ENCODE measurements at places on chromosomes 12 and 14.

DNA sequence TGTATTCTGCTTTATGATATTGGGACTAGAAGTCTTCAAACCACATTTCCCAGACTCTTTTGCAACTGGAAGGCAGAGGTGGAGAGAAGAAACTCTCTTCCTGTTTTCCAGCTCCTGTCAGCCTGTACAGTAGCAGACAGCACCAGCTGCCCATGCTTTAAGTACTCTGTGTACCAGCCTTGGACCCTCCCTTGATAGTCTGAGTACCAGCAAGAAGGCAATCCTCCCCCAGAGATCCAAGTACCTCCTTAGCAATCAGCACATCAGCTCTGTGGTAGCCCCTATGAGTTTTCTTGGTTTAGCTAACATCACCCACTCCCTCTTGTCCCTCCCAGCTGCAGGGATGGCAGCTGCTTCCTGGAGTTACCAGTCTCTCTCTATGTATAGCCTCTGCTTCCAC lies 56.3 kb downstream of the STXBP6 start:
- no peaks in the 10 kb centered on the region for H3K36me3 ChIP-seq
- DNase-seq = no peak

DNA sequence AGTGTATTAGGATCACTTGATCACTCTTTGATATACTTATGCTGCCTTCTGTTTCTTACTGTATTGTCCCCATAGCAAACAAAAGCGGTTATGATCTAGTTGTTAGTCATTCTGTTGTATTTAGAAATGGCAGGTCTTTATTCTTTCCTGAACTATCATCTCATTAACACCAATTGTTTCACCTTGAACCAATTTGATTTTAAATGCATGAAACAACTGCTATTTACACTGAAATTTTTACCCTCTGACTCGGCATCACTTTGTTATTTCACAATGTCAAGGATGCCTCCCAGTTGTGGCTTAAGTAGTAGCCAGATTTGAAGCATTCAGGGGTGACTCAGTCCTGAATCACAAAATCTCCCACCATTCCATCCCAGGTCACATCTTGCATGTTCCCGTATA lies 303.5 kb downstream of the EGLN3 start:
- no peak for DNase-seq
- no peaks in the 10 kb centered on the region for H3K36me3 ChIP-seq

GRCh38 chr12:29283969-29284700 lies 96.8 kb downstream of the ERGIC2 start:
- H3K27ac ChIP-seq = no peak overlapping the region
- H3K4me3 ChIP-seq = no peak overlapping the region
- H3K4me1 ChIP-seq = peaks cover 3% of the 10 kb centered on the region
- no peak for DNase-seq
- H3K27me3 ChIP-seq = no peaks in the 10 kb centered on the region

DNA sequence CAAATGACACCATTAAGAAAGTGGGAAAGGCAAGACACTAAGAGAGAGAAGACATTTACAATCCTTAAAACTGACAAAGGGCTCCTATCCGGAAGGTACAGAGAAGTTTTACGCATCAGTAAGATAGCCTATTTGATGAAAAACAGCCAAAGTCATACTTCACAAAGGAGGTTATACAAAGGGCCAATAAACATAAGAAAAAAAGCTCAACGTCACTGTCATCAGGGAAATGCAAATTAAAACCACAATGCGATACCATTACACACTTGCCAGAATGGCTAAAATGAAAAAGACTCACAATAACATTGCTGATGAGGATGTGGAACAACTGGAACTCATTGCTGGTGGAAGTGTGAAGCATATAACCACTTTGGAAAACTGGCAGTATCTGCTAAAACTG lies 168.6 kb upstream of the FAR2 start:
- no peak overlapping the region for H3K4me3 ChIP-seq
- no peak overlapping the region for H3K27ac ChIP-seq
- peaks cover 21% of the 10 kb centered on the region for H3K27me3 ChIP-seq
- H3K36me3 ChIP-seq = no peaks in the 10 kb centered on the region
- no peak for DNase-seq
- H3K4me1 ChIP-seq = no peaks in the 10 kb centered on the region

All from T-helper 17 cell (primary cell).